ENCODE measurements at places on chromosomes 11 and 22. TPM values are rescaled to one million over a fixed set of nuclear protein-coding genes. Genes with fewer than 3 reads are reported as not detected.

Gene SERPING1
- total RNA-seq, result 7.3 TPM

GRCh38 chr11:117410861-117411710 lies 83.4 kb downstream of the CEP164 start:
- DNase-seq, result no peak

DNA sequence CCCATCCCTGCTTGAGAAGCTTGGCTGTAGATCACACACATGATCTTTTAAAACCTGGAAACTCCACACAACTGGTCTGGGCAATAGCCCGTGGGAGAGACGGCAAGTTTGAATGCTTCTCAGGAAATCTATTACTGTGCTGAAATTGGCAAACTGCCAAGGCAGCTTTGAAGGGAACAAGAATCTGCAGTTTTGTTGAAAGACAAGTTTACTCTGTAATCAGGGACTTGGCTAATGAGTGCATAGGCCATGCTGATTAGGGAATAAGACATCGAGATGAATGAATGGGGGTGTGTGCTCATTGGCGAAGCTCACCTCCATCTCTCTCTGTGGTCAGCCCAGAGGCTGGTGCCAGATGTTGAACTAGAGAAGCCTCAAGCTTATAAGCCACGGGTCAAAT lies 218.8 kb downstream of the HIPK3 start:
- no peak for DNase-seq

DNA sequence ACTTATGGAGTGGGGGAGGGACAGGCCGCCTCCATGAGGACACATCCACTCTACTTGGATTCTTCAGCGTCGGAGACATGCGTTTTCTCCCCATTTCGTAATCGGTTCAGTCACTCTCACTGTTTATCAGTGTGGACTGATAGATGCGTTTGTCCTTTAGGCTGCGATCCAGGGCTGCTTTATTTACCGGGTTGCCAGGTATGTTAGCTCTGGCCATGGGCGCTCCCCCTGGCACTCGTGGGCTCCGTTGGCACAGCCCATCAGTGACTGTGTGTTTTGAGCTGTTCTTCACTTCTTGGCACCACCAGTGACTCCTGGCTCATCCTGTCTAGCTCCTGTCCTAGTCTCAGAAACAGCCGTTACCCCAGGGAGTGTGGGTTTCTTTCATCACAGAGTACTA lies 1203.3 kb downstream of the BRD1 start:
- DNase-seq, result no peak

GRCh38 chr11:8598506-8598905 lies 4.5 kb upstream of the STK33 start:
- DNase-seq, result no peak

DNA sequence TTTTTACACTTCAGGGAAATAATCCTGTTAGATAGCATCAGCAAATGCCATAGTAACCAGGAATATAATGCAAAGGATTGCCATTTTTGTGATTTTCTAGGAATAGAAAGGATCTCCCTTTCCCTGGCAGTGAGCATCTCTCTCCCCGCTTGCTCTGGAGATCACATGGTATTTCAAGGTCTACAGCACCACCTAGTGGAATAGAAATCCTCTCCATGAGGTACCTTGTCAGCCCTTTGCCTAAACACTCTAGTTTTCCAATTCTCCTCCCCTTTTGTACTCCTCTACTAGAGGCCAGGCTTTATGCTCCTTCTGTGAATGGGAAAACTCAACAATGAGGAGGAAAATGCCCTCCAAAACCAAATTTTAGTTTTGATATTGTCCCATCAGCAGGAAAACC lies 78.4 kb downstream of the XRRA1 start:
- no peak for DNase-seq

DNA sequence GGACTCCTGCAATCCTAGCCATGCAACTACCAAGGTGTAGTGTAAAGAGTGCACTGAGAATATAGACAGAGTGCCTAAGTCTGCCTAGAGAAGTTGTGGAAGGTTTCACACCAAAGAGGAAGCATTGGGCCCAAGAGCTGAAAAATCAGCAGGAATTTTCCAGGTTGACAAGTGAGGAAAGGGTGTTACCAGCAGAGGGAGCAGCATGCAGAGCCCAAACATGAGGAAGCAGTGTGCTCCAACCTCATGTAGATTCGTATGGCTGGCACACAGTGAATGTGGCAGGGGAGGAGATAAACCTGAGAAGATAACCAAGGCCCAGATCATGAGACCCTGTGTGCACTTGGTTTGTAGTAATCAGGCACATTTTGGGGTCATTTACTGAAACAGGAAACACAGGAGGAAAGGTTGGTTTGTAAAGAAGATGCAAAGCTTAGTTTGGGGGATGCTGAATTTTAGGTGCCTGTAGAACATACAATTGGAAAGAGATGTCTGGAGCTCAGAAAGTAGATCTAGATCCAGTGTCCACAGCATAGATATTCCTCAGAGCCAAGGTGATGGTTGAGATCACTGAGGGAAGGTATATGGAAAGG lies 1.7 kb downstream of the HPX start:
- DNase-seq, result peak; percentile 44

- DNase-seq, result no peak
These were observed 98.6 kb downstream of the MUC15 start for GRCh38 chr11:26473216-26474194.

GRCh38 chr11:17574141-17575091 lies 27.4 kb downstream of the OTOG start:
- no peak for DNase-seq
